ENCODE measurements at places on chromosomes 1 and 21.

- no peak for DNase-seq
Observed at GRCh38 chr1:18939398-18940302, 16.8 kb downstream of the IFFO2 start.

DNA sequence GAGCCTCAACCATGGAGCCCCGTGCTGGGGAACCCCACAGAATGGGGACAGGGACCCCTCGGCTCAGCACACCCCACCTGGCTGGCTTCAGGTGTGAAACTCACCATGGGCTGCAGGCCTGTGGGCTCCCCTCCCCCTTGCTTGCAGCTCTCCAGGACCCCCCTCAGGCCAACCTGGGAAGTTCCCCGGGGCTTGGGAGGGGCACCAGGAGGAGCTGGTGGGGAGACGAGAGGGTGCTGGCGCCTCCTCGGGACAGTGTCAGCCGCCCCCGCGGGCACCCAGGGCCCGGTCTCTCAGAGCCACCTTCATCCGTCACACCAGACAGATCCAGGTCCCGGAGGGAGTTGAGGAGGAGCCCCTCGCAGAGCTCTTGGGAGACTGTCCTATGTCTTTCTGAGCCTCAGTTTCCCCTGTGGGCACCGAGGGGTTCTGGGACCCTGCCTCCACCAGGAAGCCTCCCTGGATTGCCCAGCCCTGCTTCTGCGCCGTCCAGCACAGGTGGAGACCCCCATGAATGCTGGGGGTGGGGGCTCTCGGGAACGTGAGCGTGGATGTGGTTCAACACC lies 657 bp upstream of the TNFRSF18 start:
- DNase-seq, result no peak

DNA sequence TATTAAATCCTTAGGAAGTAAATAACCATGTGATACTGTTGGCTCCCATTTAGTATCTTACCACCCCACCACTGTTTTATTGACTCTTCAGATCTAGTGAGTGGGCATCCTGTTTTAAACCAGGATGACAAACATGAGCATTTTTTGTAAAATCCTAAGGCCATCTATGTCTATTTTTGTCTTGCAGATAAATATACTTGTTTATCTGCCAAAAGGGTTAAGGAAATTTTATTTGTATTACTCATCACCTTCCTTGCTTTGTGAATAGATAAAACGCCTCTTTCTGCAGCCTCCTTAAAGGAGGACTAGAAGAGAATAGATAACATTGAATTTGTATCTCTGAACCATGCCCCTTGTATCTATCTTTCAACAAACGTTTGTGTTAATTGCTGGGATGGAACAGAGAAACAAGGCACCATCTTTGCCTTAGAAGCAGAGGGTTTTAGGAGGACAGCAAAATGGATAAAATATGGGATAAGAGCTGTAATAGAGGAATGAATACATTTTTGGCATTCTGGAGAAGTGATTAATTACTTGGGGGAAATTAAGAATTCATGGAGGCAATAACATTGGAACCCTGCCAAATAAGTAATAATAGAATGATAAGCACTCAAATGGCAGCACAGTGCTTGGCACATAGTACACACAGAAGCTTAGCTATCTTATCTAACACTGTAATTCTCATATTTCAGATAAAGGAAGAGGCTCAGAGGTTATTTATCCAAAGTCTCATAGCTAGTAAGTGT lies 14.7 kb downstream of the YTHDF2 start:
- DNase-seq, result no peak

GRCh38 chr1:202192770-202193613 lies 607 bp upstream of the LGR6 start:
- no peak for DNase-seq

DNA sequence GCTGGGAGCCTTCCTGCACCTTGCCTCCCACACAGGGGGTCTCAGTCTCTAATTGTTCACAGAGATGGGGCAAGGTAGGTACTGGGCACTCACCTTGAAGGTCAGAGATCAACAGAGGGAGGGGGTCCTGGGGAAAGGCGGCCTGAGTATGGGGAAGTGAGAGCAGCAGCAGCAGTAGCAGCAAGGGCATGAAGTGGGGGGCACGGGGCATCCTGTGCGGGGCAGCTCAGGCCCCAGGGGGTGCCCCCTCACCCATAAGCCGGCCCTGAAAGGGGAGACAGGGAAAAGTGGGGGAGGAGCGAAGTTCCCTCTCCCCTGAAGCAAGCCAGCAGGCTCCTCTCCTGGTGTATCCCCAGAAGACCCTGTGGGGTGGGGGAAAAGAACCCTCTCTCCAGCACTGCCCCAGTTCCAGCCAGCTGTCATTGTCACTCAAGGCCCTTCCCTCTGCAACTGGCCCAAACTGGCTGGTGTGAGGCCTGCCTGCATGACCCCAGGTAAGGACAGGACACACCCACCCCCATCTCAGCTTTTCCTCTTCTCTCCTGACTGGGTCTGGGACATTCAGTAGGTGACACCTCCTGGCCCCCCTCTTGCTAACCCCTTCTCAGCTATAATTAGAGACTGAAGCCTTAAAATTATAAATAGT lies 3.9 kb downstream of the SEMA6C start:
- no peak for DNase-seq

DNA sequence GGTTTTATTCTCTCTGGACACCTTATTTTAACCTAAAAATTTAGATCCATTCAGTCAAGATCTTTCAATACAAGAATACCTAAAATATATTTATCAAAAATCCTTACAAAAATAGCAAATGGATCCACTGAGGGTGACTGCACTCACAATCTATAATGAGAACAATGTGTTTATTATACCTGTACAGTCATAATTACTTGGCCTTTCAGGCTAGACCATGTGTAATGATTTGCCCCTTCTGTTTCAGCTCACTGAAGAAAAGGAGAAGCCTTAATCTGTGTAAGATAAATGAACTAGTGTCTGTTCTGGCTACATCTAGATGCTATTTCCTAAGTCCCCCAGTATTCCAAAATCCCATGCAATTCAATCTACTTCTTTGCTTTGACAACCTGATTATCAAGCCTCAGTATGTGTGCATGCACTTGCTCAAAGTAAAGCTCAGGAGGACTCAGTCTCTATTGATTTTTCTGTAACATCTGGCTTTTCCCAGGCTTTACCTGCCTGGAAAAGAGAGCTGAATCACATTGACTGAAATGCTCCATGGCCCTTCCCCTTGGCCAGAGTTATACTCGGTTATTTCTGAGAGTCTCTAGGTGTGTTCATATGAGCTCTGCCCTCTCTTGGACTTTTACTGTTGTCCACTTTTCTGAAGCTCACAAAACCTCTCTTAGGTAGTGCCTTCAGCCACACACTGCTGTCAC lies 27.6 kb downstream of the CRP start:
- DNase-seq, result no peak

GRCh38 chr21:35853321-35854239 lies 206.7 kb downstream of the SETD4 start:
- DNase-seq, result no peak

DNA sequence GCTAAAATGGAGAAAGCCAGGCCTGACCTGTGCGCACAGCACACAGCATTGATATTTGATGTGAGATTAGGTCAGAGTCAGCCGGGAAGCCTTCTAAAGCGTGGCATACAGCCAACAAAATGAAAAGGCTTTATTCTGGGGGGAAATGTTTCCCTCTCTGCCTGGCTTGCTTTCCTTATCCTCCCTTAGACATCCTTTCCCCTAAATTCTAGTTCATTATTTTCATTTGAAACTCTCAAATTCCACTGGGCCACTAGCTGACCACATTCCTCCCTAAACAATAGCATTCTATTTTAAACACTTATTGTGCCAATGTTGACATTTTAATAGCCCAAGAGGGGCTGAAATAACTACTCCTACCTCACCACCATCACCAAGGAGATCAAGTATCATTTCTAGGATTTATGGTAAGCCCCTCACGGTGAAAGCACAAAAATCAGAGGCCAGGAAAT lies 49.4 kb downstream of the LEPR start:
- DNase-seq, result no peak

GRCh38 chr1:217590598-217590997 lies 40.3 kb downstream of the GPATCH2 start:
- DNase-seq, result no peak

Data from SIG-M5 (cell line).